ENCODE measurements at places on chromosomes 1 and 21.

DNA sequence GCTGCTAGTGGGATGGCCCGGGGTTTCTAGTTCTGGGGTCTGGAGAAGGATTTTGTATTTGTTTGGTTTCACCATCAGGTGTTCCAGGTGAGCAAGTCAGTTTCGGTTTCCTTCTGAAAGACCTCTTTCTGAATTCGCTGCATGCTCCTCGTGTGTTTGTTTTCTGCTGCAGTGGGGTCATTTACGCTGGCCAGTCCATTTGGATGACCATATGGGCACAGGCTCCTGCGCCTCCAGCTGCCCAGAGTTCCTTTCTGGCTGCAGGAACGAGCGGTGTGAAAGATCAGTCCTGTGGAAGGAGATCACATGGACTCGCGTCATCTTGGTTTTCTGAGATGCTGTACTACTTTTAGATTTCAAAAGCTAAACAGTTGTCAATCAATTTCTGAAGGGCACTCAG, 83.7 kb upstream of the GCLM start:
- no peak for DNase-seq

DNA sequence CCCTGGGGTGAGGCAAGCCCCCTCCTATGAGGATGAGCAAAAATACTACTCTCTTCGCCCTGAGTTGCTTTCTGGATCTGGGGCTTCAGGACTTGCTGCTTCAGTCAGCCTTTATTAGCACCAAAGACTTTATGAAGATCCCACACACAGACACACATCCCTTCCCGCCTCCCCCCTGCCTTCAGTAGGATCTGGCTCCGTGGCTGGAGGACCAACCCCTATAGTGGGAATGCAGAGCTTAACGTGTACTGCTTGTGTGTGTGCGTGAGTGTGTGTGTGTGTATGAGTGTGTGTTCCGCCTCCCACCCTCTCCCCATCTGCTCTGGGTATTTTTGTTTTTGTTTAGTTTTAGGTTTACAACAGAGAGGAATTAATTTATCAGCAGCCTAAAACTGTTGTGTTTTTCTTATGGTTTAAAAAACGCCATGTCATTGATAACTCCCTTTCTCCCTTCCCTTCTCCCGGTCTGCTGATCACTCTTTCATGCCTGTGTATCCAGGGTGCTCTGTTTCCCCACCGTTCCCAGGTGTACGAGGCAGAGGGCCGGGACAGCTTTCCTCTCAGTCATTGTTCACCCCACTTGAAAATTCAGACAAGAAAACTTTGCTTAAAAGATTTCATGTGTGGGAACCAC, 27.5 kb upstream of the ZFP69B start:
- no peak for DNase-seq

DNA sequence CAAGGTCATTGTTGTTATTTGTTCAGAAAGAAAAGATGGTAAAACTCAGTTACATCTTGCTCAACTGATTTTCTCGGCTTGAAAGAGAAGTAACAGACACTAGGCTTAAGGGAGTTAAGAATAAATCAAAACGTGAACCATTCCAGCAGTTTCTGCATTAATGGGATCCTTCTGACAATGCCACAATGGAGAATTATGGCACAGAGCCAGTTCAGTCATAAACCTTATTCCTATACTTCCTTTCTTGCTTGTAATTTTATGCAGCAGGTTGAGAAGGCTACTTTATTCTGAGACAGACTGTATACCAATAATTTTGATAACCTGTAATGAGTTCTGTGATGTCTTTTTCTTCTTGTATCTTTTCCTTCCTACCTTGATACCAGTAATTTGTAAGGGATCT, 167.0 kb downstream of the C1orf21 start:
- no peak for DNase-seq

DNA sequence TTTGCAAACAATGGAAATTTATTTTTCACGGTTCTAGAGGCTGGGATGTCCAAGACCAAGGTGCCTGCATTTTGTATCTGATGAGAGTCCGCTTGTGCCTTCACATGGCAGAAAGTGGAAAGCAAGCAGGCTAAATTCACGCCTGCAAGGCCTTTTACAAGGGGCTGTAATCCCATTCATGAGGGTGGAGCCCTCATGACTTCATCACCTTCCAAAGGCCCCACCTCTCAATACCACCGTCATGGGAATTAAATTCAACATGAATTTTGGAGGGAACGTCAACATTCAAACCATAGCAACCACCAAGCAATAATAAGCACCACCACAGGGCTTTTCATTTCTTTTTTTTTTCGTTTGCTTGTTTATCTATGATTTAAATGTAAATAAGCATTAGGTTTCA, 115.3 kb downstream of the C1orf21 start:
- no peak for DNase-seq

- no peak for DNase-seq
Observed at GRCh38 chr21:38741092-38741949, 64.4 kb upstream of the ETS2 start.

GRCh38 chr1:232969799-232970198, 19.4 kb downstream of the NTPCR start:
- no peak for DNase-seq

- peak; percentile 96 for DNase-seq
Observed at GRCh38 chr1:26035959-26036755, 9.8 kb downstream of the SLC30A2 start.
